ENCODE measurements at places on chromosomes 4 and X.

- DNase-seq = no peak
Observed at GRCh38 chr4:118784776-118785175, 51.1 kb downstream of the SEC24D start.

DNA sequence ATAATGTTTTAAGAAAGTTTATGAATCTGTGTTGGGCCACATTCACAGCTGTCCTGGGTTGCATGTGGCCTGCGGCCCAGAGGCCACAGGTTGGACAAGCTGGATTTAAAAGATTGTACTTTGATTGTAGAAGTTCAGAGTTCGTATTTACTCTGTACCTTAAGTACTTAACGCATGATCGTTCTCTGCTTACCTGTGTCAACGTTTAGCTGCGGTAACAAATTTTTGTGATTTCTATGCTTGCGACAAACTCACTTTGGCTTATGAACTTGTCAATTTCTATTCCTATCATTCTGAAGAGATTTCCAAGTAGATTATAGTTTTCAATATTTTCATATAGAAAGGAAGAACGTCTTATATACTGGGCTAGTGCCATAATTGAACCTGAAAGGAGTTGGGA, 285.6 kb downstream of the TENM3 start:
- no peak for DNase-seq

DNA sequence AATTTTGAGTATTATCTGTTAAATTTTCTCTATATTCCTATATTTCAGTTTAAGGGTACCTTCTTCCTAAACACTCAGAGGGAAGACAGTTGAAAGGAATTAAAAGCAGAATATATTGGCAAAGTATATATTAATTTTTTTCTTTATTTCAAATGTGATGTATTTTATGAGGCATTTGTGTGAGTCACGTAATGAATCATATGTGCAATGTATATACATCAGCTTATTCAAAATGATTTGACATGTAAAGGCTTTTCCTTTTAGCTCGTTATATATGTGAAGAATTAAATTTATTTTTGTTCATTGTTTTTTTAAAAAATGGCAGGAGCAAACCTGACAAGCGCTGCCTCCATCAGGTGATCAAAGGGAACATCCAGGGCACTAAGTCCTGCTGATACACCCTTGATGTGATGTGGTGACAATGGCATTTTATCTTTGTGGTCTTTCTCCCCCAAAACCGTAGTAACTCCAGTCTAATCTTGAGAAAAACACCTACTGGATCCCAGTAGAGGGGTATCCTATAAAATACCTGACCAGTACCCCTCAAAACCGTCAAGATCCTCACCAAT, 8.9 kb downstream of the WWC2 start:
- DNase-seq = peak; percentile 56

GRCh38 chrX:43018031-43018430, 240.1 kb upstream of the PPP1R2C start:
- no peak for DNase-seq

- no peak for DNase-seq
Observed at GRCh38 chrX:129449148-129449547, 74.1 kb downstream of the SMARCA1 start.

GRCh38 chr4:150173982-150174398, 95.7 kb downstream of the DCLK2 start:
- DNase-seq = no peak

- no peak for DNase-seq
Observed at GRCh38 chr4:126947536-126947935, 685.2 kb upstream of the INTU start.

- peak; percentile 7 for DNase-seq
Observed at GRCh38 chr4:89434364-89434988, 126.9 kb upstream of the GPRIN3 start.

GRCh38 chr4:186725469-186726425, 2.1 kb upstream of the FAT1 start:
- DNase-seq = peak; percentile 88

DNA sequence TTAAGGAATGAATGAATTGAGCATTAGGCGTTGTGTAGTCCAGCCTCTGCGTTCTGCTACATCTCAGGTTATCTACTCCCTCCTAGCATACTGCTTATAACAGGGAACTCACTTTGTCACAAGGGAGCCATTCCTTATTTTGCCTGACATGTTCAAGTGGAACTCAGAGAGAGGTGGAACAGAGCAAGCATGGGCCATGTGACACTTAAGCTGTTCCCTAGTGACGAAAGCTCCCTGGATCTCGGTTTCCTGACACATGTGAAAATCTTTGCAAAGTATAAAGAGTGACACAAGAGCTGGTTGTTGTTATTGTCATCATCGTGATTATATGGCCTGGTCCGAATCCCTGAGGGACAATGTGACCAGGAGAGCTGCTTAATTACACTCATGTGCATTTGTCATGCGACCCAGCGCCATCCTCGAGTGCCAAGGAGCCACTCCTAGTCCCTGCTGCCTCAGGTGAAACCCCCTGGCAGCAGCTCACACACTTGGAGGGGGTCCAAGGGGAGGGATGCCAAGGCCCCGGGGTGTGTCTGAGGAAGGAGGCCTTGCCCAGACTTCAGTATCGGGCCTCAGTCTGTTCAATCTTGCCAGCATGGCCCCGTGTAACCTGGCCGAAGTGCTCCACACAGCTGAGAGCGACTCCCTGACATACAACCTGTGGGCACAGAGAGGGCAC, 98.5 kb upstream of the MAP3K15 start:
- no peak for DNase-seq

GRCh38 chr4:7569810-7570783, 135.4 kb upstream of the PSAPL1 start:
- DNase-seq = no peak

All from fibroblast of skin of right quadriceps (primary cell).